Astrocyte of the spinal cord (primary cell): ENCODE measurements at places on chromosomes 2 and 18.

DNA sequence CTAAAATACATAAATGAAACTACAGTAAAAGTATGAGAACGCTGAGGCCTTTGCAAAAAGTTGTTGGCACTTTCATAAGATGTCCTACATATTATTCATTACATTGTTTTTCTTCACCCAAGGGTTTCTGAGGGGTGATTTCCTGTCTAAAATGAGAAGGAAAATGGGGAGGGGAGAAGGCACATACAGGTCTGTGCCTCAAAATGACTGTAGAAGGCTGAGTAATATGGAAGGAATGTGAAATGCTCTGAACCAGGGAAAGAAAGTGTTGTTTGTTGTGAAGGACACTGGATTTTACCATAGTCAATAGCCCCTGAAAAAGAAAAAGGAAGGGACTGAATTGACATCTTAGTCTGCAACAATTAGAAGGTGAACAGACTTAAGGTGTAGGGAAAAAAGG is 99.5 kb upstream of the RNF152 start:
- DNase-seq = peak; percentile 91

DNA sequence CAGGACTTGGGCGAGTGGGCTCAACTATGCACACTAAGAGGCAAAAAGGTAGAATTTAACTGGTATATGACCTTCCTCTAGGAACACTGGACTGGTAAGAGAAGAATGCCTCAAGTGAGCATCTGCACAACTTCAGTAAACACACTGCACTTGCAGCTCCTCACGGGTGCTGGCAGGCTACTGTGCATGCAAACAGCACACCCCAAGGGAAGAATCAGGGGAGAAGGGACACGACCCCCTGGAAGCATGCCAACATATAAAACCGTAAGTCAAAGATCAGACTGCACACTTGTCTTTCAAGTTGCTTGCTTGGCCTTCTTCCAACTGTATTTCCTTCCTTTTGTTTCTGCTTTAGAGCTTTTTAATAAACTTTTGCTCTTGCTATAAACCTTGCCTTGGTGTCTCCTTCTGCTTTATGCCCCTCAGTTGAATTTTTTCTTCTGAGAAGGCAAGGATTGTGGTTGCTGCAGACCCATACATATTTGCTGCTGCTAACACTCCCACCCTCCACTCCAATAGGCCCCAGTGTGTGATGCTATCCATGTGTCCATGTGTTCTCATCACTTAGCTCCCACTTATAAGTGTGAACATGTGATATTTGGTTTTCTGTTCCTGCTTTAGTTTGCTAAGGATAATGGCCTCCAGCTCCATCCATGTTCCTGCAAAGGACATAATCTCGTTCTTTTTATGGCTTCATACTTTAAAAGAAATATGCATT is 263.7 kb upstream of the SPOPL start:
- no peak for DNase-seq

- no peak for DNase-seq
Measured at GRCh38 chr2:11719230-11719977, 27.0 kb upstream of the LPIN1 start.

DNA sequence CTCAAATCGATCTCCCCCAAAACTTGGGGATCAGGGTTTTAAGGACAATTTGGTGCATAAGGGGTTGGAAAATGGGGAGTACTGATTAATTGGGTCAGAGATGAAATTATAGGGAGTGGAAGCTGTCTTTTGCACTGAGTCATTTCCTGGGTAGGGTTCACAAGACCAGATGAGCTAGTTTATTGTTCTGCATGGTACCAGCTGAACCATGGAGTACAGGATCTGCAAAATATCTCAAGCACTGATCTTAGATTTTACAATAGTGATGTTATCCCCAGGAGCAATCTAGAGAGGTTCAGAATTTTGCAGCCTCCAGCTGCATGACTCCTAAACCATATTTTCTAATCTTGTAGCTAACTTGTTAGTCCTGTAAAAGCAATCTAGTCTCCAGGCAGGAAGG is 73.1 kb downstream of the CPO start:
- no peak for DNase-seq

DNA sequence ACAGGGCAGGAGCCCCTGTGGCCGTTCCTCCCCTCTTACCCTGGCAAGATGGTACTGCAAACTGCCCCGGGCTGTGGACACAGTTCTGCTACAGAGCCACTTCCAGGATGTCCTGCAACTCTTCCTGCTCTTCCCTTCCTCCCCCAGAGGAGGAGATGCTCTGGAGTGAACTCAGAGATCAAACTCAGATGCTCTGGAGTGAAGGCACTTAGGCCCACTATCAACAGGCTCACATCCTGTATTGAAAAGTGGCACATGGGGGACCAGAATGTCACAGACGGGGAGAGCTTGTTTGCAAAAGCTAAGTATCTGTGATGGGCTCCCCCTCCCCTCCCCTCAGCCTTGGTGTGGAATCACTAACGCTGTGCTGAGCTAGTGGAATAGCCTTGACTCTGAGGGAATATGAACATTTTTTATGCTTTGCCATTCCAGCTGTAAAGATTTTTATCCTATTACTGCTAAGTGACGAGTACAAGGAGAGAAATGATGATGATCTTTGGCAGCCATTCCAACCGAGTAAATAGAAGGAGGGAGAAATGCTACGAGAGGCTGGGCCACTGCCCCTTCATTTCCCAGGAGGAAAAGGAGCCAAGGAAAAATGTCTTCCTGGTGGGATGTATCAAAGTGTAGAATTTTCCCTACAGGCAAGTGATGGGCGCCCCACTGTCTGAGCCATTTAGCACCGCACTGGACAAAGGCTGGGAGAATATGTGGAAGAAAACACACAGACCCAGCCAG is 152.6 kb downstream of the GALNT14 start:
- DNase-seq = no peak

GRCh38 chr2:111673526-111673925 is 210.5 kb downstream of the ANAPC1 start:
- no peak for DNase-seq

GRCh38 chr2:54209379-54209778 is 46.6 kb downstream of the TSPYL6 start:
- DNase-seq = no peak

DNA sequence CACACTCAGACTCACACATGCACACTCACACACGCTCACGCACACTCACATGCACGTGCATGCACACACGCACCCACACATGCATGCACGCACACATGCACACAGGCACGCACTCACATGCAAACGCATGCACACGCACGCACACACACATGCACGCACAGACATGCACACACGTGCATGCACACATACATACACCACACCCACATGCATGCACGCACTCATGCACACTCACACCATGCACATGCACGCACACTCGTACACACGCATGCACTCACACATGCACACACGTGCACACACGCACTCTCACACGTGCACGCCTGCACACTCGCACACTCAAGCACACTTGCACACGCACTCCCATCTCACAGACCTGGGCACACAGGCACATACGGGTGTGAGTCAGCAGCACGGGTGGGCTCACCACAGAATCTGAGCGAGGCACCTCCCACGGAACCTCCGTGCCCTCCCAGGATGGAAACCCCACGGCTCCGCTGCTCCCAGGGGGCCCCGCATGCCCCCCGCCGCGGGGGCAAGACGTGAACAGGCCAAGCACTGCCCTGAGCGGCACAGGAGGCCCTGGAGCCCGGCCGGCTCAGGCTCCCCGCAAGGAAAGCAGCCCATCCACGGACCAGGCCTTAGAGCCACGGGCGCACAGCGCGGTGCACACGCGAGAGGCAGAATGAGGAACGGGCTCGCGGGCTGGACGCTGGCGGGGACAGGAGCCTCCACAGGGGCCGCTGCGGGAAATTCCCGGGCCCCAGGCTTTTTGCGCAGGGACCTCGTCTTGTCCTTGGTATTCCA is 8.4 kb upstream of the KCNG2 start:
- DNase-seq = no peak

GRCh38 chr2:208266553-208266893 is 468 bp downstream of the PIKFYVE start:
- peak; percentile 51 for DNase-seq

DNA sequence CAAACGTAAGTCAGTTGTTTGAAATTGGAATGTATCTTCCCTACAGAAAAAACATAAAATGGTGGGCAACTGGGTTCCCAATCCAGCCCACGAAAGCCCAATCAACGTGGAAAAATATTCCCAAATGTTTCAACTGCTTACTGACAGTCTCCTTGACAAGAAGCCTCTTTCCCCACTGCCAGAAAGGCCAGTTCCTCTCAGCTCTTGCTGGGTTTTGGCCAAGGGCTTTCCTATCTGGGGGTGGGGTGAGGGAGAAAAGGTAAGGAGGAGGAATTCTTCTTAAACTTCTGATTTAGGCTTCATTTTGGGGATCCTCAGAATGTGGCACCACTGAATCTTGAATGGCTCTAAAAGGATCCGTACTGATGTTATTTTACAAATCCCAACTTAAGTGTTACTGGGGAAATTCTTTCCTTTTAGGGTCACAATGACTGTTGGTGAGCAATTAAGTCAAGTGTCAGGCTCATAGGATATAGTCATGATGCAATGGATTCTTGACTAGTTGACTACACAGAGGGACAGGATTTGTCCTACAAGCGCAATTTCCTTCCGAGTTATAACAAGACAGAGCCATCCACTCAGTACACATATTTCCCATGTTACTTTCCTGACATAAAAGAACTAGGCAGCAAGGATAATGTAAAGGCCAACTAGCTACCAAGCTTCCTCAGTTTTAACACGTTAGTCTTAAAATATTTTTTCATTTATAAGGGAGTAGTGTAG is 73.6 kb downstream of the SPRED2 start:
- no peak for DNase-seq

DNA sequence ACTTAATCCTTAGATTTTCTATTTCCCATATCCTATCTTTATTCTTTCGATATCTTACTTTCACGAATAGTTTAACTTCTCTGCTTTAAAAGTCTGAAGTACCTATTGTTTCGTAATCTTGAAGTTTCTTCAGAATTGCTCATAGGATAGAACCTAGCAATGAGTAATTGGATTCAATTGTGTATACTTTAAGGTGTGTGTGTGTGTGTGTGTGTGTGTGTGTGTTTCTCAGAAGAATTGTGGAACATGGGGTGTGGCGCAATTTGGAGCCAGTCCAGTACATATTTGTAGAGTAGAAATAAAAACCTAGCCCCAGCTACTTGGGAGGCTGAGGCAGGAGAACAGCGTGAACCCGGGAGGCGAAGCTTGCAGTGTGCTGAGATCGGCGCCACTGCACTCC is 897.6 kb downstream of the BCL11A start:
- no peak for DNase-seq

GRCh38 chr2:73007991-73008765 is 63.3 kb downstream of the SFXN5 start:
- DNase-seq = no peak

DNA sequence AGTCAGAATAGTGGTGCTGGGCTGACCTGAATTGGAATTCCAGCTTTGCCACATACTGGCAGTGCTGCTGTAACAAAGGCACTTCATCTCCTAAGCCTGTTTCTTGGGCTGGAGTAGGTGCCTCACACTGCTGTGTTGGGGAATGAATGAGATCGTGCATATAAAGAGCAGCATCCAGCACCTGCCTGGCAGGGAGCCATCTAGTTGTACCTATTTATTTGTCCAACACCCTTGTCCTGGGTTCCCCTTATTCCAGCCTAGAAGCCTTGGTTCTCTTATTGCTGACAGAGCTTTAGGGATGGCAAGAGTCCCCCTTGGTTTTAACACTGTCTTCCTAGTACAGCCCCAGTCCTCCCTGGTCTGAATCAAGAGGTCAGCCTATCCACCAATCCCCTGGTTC is 275.3 kb upstream of the RAB12 start:
- DNase-seq = no peak

DNA sequence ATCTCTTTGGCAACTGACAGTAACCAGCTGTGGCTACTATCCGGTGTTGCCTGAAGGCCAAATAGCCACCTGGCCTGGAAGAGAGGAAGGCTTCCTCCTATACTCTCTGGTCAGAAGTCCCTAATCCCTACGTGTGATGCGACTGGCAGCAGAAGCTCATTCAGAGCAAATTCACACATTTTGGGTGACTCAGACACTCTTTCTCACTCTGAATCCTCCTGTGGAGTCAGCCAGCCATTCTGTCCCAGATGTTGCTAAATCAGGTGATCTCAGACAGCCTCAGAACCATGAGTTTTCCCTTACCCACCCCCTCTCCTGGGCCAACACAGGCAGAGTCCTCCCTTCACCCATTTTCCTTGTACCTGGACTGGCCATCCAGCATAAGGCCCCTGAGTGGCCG is 34.7 kb downstream of the CFAP53 start:
- no peak for DNase-seq

DNA sequence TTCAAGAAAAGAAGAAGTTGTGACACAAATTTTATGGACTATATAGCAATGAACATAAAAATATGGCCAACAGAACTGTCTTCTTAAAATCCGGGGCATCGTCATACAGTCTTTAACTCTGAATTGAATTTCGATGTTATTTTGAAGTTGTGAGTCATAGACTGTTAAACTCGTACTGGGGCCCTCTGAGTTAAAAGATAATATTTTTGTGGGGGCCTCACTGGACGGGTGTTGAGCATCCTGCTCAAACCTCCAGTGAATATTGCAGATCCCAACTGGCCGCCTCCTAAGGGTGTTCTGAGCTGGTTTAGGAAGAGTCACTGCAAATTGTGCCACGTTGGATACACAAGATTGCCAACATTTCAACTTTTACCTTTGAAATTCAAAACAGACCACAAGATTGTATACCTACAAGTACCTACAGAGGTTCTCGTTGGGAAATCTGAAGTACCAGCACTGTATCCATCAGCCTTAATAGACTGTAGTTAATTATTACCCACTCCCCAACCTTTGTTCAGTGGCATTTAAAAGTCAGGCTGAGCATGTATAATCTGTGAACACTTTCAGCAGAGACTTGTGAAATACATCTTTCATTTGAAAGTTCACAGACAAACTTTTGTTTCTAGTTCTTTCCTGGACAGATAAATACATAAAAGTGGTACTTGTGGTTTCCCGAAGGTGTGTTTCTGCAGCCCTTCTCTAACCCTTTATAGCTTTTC is 27.8 kb downstream of the KLHL23 start:
- DNase-seq = no peak

DNA sequence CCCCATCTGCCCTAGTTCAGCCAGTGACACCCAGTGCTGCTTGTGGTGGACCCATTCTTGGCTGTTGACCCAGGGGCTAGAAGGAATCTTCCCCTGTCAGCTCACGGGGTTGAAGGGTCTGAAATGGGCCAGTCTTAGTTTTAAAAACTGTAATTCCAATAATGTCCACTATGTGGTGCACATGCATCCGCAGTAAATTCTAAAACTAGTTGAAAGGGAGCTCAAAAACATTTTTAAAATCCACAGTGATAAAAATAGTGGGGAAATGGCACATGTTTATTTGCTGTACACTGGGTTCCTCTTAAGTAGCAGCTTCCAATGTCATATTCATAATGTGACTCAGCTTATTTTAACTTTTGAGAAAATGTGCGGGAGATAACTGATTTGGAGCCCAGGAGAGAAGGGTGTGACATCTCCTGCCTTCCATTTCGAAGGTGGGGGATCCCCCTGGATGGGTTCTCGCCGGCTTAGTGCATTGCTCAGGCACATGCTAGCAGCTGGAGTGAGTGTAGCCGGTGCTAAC is 32.8 kb downstream of the GRHL1 start:
- DNase-seq = peak; percentile 50
